ENCODE measurements at places on chromosomes 4 and X.
A peak's percentile ranks its signal among the peaks of the same experiment; 100 is the strongest.

DNA sequence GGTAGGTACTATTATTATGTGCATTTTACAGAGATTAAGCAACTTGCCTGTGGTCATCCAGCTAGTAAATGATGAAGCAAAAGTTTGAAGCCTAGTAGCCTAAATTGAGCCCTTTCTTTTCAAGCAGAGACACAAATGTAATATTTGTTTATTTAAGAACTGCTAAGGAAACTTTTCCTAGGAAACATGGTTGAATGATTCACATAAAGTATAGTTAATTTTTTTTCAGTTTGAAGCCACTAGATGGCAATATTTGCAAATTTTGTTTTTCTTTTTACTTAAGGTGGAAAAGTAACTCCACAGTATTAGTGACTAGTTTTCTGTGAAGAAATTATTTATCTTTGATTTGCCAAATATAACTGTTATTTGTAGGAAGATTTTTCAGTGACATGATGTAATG lies 52.8 kb upstream of the ANKRD17 start:
- no peak for DNase-seq

GRCh38 chrX:38660395-38661102 lies 99.2 kb downstream of the TSPAN7 start:
- no peak for DNase-seq

GRCh38 chrX:120999413-120999812 lies 13.9 kb upstream of the CT47A1 start:
- no peak for DNase-seq

DNA sequence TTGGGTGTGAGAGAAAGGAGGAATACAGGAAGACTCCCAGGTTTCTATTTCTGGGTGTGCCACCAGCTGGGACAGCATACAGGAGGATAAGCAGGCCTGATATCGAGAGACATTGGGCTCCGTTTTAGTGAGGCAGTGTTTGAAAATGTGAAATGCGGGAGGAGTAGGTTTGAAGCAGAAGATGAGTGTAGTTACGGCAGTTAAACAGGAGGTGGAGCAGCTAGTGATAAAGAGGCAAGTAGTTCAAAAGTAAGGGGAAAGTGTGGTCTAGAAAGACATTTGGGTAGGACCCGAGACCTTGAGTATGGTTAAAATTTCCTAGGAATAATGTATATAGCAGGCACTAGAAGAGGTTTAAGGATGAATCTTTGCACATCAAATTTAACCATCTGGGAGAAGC lies 42.4 kb downstream of the DCUN1D4 start:
- DNase-seq, result no peak

DNA sequence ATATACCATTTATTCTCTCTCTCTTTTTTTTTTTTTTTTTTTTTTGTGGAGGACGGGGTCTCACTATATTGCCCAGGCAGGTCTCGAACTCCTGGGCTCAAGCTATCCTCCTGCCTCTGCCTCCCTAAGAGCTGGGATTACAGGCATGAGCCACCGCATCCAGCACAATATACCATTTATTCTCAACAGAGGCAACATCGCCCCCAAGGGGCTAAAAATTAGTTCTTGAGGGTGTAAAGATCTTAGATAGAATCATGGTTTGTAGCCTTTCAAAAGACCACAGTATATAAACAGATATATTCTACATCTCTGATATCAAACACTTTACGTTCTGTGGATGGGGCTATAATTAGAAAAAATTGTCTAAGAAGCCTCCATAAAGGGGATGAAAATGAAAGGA lies 39.8 kb upstream of the TCEAL2 start:
- peak; percentile 16 for DNase-seq

DNA sequence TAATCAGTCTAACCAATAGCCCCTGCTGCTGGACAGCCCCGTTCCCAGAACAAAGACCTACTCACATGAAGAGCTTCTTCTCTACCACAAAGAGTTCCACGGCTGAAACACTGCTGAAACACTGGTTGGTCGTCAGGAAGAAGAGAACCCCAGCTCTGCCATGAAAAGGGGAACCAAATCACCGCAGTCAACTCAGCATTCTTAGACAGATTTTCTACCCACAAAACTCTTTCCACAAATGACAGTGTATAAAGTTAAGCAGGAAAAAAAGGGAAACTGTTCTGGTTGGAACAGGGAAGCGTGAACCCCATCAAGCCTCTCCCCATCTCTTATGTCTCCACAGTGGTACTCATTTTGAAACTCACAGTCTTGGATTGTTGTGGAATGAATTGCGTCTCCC lies 57.3 kb downstream of the ABCG2 start:
- no peak for DNase-seq

DNA sequence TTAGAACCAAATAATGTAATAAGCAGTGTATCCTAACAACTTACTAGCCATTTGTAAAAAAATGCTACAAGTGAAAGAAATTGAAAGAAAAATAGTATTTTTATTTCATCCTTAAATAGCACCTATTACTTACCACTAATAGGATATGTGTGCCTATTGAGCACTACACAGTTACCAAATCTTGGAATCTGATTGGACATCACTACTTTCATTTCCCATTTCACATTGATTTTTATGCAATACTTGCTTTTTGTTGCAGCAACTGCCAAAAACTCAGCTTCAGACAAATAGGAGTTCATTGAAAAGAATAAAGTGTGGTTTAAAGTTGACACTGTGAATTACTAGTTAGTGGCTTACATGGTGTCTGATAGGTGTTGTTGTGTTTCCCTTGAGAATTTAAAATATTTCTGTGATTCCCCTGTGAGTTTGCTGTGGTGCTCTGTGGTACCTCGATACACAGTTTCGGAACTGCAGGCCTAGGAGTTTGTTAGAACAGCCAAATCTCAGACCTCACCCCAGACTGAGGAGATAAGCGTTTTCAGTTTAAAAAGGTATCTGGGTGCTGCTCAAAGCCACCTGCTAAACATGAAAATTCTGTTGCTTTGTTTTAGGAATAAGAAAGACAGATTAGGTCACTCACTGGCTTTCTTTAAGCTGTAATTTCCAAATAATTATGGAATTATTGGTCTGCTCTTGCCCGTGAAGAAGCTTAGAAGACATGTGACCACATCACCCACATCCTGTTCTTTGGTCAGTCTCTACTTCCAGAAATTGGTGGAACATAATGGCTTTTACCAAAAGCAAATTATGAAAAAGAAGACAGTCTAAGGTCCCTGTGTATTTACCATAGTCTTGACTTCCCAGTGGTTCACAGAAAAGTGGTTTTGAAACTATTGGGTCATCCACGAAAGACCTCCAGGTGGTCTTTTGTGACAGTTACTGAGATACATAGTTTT lies 97.8 kb downstream of the SYTL5 start:
- DNase-seq, result no peak

- DNase-seq, result no peak
Measured at GRCh38 chr4:61292322-61292721, 92.2 kb downstream of the ADGRL3 start.

GRCh38 chr4:139301821-139302611 lies at the start of gene NDUFC1:
TSS of gene NDUFC1 (minus strand) at chr4:139302477. CDS start at chr4:139295798, 6,679 bp downstream.
- DNase-seq, result peak; percentile 80

- DNase-seq, result no peak
Measured at GRCh38 chr4:186932631-186933187, 209.1 kb upstream of the FAT1 start.

DNA sequence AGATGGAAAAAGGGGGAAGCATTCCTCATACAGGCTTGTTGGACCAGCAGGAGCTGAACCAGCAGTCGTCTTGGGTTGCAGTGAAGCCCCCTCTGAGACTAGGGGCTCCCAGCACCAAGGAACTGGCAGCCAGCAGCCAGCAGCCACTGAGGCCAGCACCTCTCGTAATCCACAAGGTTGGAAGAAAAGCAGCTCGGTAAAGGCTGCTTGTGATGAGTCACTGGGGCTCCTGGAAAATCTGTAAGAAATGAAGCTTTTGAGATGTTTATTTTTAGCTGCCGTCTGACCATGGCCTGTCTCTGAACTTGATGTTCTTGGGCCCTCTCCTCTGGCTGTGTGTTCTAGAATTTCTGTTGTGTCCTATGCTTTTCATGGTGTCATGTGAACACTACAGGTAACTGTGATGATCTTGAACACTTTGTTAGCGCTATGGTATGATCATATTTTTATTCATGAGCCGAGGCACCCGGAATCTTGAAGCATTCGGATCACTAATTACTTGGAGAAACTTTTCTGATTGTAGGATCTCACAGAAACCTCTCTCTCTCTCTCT lies 18.6 kb downstream of the CLCN4 start:
- no peak for DNase-seq

DNA sequence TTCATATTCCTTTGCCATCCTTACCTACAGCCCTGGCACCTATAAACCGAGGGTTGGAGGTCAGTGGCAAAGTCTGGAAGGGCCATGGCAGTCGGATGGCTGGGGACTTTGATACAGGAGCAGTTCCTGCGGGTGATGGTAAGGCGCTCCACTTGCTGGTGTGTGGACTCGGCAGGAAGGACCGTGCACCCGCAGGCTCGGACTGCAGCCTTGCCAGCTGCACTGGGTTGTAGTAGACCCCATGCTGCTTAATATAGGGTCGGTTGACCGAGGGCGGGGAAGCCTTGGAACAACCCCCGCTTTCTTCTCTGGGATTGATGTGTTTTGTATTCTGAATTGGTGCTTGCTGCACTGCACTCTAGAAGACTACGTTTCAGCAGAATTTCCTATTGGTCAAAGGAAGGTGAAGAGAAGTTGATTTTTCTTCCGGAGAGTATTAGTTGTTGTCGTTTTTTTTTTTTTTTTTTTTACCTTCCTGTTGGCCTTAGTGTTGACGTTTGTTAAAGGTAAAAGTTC lies 638 bp downstream of the BLTP1 start:
- DNase-seq, result peak; percentile 34

GRCh38 chr4:174454815-174455473 lies 67.3 kb downstream of the HPGD start:
- no peak for DNase-seq

GRCh38 chr4:55819634-55820033 lies at the start of gene EXOC1L:
TSS of gene EXOC1L (plus strand) at chr4:55819790. CDS start at chr4:55820027, 237 bp downstream.
- no peak for DNase-seq

GRCh38 chr4:89056292-89056952 lies 563 bp downstream of the FAM13A start:
- DNase-seq, result no peak

- DNase-seq, result no peak
Measured at GRCh38 chr4:79057772-79058171, 118.5 kb upstream of the PAQR3 start.

DNA sequence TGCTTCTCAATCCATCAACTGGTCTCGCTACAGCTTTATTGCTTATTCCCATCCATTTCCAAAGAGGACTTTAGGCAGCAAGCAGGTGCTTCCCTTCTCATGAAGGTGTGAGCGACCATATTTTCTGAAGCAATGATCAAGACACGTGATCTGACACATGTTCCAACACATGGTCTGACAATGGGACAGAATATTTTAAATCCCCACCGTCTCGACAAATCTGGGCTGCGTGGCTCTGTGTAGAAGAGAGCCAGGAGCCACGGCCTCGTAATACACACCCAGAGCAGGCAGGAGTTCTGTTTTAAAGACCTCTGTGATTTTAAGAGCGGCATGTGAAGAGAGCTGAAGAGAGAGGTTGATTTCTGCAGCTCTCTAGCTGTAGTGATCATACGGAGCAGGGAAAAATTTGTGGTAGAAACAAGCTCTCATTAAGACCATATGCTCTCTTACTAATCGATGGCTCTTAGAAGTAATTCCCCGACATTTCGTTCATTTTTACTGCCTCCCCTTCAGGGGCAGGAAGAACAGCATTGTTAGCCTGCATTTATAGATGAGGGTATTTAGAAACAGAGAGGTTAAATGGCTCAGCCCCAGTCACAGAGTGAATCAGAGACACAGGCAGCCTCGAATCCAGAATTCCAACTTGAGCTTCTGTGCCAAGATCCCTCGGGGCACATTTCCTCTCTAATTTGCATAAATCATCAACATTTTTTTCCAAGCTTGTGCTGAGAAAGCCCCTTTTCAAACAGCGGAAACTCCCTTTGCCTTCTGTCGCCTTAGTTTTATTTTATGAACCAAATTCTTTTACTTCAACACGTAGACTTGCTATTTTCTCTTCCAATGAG lies 91.0 kb upstream of the BCOR start:
- peak; percentile 27 for DNase-seq

GRCh38 chr4:19382993-19383756 lies 868.5 kb upstream of the SLIT2 start:
- no peak for DNase-seq
